ENCODE measurements at places on chromosomes 2 and 18. TPM values are rescaled to one million over a fixed set of nuclear protein-coding genes. Genes with fewer than 3 reads are reported as not detected.

- ATAC-seq: peak; percentile 45
Measured at GRCh38 chr2:50529600-50530218, 502.2 kb downstream of the NRXN1 start.

DNA sequence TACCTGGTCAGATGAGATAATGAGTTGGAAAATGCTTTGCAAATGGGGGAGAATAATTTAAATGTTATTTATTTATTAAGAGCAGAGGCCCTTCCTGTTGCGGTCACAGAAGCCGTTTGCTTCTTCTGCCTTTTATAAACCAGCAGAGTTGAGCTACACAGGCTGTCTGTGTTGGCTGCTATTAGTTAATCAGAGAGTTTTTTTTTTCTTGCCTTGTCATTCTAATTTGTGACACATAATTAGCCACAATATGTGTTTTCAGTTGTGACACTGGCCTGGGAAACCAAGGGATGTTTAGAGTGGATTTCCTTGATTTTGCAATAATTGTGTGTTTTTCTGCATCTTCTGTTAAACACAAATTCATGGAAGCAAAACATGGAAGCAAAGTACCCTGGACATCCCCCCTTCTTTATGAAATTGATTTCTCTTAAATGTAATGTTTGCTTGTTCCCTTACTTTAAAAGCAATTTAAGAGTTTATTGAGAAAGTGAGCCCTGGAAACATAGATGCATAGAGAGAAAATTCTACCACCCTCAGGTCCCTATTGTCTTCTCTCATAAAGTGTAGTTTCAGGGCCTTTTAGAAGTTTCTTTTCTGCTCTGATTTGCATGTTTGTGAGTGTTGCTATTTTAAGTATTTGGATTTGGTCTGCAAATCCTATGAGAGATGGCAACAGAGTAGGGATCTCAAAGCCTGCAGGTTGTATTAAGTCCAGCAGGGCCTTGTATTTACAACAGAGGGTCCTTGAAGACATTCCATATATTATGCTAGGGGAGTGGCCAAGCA lies 22.8 kb upstream of the IL37 start:
- ATAC-seq: no peak

- ATAC-seq: no peak
Measured at GRCh38 chr2:6064757-6065156, 372.6 kb downstream of the SOX11 start.

DNA sequence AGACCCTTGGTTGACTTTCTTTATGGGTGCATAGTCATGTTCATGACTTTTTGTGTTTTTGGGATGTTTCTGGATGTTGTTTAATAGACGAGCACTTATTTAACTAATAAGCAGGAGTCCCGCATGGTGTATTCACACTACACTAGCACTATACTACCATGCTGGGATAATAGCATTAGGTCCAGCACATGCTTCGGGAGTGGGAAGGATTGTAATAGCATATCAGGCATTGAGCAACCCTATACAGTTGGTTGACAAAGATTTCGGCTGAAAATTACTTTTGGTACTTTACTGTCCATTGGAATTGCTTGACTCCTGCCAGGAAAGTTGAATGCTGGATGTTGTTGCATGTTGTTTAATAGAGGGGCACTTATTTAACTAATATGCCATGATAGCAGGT lies 2.8 kb downstream of the SH3RF3 start:
- ATAC-seq: no peak

GRCh38 chr2:31088504-31089195 lies 49.6 kb downstream of the GALNT14 start:
- no peak for ATAC-seq

Gene ALKAL2
- total RNA-seq: not detected

DNA sequence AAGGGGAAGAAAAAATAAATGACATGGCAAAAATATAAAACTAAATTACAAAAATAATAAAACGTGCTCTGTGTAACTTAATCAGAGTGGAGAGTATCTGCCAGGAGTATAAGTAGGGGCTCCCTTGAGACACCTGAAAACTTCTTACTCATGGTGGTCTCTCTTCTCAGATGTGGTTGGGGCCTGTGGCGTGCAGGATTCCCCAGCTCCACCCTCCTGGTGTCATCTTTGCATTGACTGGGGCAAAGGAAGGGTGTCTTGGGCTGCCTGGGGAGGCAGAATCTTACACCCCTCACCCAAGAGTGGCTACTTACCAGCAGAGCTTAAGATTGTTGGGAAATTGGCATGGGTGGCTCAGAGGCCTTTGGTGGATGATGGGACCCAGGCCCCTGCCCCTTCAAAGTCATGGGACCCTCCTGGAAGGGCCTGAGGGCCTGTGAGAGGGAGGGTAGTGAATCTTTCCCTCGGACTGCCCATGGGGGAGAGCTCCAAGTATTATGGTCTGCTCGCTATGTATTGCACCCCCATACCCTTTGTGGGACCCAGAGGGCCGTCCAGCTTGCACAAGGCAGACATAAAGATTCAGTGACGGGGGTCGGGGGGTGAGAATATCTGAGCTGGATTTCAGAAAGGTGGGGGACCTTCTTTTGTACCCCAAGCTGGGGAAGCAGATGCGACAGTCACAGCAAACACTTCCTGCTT lies 6.9 kb upstream of the TRAF3IP1 start:
- no peak for ATAC-seq

Gene KLHL30
- total RNA-seq: not detected

GRCh38 chr2:80525152-80525551 lies 220.6 kb upstream of the LRRTM1 start:
- ATAC-seq: no peak

DNA sequence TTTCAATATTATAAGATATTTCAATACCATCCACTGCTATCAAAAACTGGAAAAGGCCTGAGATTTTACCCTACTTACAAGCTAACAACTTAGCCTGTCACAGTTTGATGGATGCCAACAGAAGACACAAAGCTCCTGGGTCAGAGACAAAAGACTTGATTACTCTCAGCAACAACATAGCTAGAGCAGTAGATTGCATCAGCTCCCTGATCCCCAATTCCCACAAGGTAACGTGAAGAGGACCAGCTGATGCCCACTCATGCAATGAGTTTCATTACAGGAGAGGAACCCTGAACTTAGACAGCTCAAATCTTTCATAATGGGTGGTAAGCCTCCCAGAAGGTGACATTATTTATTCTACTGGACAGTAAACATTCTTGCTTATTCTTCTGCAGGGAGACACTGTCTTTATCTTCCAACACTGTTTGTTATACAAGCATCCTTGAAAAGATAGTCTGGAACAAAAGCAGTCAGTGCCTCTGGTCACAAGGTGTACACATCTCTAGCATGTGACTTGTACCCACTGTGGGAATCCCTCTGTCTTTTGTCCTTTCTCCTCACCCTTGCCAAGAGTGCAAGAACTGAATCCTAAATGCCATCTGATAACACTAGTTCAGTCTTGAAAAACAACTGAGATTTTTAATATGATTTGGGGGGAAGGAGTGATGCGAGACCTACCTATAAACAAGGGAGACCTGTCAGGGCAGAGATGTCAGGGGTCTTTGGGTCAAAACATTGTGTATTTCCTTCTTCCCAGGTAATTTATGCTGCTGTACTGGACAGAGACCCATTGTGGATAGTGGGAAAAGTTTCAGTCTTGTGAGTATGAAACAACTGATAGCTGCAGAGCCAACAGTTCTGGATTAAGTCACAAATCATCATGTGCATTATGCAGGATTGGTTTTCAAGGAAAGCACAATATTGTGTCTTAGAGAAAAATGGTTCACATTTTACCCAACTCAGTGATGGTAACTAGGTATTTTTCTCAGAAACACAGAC lies 102.4 kb downstream of the AOX1 start:
- no peak for ATAC-seq

Gene OBSL1
- 0.84 TPM for total RNA-seq

- peak; percentile 51 for ATAC-seq
Measured at GRCh38 chr18:62365420-62365819, 40.3 kb downstream of the TNFRSF11A start.

- ATAC-seq: peak; percentile 46
Measured at GRCh38 chr18:7452331-7452730, 114.8 kb upstream of the PTPRM start.

GRCh38 chr2:106841886-106842645 lies 43.9 kb downstream of the ST6GAL2 start:
- no peak for ATAC-seq

GRCh38 chr2:142937347-142937746 lies 59.9 kb downstream of the KYNU start:
- no peak for ATAC-seq

Gene REG3G
- not detected for total RNA-seq

Gene METTL8
- total RNA-seq: 27.7 TPM

DNA sequence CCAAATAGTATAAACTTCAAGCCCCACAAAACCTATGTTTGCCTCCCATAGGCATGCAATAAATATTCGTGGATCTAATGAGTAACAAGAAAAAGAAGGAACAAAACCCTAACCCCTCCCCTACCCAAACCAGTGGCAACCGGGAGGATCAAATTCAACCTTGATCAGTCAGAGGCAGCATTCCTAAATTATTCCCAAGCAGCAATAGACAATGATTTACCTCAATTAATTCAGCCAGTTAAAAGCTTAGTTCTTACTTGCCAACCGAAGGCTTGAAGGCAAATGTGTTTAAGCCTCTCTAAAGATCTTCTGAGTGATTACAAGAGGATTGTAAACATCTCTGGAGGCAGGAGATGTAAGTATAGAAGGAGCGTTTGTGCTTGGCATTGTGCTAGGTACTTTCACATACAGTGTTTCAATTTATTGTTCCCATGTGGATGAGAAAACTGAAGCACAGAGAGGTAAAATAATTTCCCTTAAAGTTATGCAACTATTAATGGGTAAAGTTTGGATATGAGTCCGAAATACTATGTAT lies 197.7 kb downstream of the MTX2 start:
- no peak for ATAC-seq

GRCh38 chr2:47833516-47833968 lies 50.6 kb downstream of the MSH6 start:
- no peak for ATAC-seq

DNA sequence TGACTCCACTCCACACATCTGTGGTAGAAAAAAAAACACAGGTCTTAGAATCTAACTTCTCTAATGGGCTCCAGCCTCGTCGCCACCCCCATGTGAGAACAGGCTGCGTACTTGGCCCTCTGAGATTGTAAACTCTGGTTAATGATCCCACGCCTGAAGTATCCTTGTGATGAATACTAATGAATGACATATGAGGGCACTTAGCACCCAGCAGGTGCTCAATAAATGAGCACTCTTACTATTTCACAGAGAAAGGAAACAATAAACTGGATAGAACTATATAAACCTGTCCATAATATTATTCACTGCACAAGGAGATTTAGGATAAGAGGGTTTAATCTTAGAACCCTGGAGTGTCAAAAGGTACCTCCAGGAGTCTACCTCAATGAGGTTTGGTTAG lies 310.1 kb upstream of the HNRNPA3 start:
- ATAC-seq: no peak

GRCh38 chr2:133434959-133435668 lies 133.1 kb downstream of the NCKAP5 start:
- no peak for ATAC-seq

Gene DSC3
- total RNA-seq: not detected

DNA sequence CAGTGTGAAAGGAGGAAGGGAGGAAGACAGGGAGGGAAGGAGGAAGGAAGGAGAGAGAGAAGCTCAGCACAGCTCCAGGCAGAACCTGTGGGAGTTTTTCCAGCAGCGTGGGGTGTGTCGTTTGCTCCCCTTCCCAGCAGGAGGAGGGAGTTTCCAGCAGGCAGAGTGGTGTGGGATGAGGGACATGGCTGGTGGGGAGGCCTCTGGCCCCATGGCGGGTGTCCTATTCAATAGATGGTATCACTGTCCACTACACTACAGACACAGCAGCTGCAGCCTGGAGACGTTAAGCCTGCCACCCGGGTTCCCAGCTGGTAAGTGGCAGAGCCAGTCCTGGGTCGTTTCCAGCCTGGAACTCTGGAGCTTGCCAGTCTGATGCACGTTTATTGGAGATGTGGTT lies 44.7 kb downstream of the GLI2 start:
- ATAC-seq: no peak

DNA sequence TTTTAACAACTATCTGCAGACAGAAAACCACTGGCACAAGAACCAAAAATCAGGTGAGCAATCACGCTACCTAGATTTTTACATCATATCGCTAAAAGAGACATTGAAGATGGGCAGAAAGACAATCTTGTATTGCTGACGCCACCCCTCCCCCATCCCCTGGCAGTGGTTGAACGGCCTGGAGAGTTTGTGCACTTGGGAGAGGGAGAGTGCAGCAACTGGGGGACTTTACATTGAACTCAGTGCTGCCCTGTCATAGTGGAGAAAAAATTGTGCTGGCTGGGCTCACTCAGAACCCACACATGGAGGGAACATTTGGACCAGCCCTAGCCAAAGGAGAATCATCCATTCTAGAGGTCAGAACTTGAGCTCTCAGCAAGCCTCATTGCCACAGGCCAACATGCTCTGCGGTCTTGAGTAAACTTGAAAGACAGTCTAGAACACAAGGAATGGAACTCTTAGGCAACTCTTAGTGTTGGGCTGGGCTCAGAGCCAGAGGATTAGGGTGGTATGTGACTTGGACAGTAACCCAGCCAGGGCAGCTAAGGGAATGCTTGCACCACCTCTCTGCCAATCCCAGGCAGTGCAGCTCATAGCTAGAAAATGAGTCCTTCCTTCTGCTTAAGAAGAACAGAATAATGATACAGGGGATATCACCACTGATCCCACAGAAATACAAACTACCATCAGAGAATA lies 220.0 kb upstream of the CYP26B1 start:
- ATAC-seq: no peak

GRCh38 chr2:234967870-234968208 lies 16.0 kb downstream of the SH3BP4 start:
- ATAC-seq: no peak

Gene MRO
- total RNA-seq: not detected

GRCh38 chr2:157839822-157840221 lies 36.3 kb downstream of the ACVR1 start:
- no peak for ATAC-seq

DNA sequence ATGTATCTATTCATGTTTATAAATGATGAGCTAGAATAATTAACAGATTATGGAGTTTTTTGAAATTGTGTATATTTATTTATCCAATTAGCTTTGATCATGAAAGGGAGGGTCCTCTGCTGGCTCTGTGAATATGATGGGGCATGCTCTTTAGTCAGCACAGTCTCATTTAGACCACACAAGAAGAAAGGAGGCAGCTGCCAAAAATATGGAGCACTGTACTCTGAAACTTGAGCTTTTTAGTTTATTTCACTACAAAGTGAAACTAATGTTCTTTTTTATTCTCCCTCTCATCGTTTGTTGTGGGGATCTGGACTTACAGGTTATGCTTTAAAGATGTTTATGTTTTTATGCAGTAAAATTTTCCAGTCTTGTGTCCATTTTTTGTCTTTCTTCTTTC lies 266.9 kb upstream of the GULP1 start:
- no peak for ATAC-seq

GRCh38 chr18:2529154-2529553 lies 42.2 kb downstream of the METTL4 start:
- no peak for ATAC-seq

- peak; percentile 64 for ATAC-seq
Measured at GRCh38 chr18:13608791-13609532, 117.4 kb downstream of the FAM210A start.

- ATAC-seq: peak; percentile 72
Measured at GRCh38 chr2:44237221-44237620, 38.1 kb upstream of the SLC3A1 start.

Data from activated T-helper 17 cell treated with anti-CD3 and anti-CD28 coated beads, Interleukin-2, amount 50 U/mL, for 72 hours (primary cell).